ENCODE measurements at places on chromosomes 1 and 21. TPM values are rescaled to one million over a fixed set of nuclear protein-coding genes. Genes with fewer than 3 reads are reported as not detected.

GRCh38 chr1:207810606-207811295, 58.9 kb downstream of the CD46 start:
- no peak for DNase-seq

- DNase-seq: no peak
These were observed 13.3 kb downstream of the PRSS38 start for GRCh38 chr1:227828786-227829185.

GRCh38 chr1:201756406-201756805, 72.6 kb upstream of the IPO9 start:
- DNase-seq: no peak

DNA sequence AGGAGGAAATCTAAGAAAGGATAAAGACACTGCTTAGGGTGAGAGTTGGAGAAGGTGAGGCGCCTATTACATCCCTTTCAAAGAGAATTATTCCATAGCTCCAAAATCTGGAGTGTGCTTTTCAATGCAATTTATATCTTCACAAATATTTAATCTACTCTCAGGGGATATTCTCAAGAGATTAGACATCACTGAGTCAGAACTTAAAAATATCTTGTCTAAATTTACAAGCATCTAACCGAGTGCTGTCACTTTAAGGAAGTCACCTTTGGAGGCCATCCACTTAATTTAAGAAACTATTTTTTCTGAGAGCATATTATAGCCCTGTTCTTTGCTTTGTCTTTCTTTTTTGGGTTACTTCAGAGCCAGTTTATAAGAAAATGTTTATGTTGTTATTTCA, 134.6 kb downstream of the TNFSF18 start:
- no peak for DNase-seq

- no peak for DNase-seq
These were observed 33.0 kb downstream of the KANK4 start for GRCh38 chr1:62285984-62286785.

DNASE2B gene
- not detected for total RNA-seq

TMEM52 gene
- total RNA-seq: 4.5 TPM

DNA sequence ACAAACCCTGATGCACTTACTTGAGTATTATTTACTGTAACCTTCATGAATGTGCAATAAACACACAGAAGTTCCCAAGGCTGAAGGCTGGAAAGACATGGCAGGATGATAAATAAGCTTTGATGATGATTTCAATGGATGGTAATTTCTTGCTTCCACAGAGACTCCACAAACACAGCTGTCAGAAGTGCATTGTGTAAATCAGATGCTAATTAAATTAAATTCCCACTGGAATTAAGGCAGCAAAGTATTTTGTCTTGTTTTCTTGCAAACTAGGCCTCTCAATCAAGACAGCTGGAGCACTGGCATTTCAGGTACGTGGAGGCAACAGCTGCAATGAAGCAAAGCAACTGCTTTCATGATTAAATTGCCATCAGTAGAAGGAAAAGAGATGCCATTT, 24.1 kb downstream of the FAM177B start:
- DNase-seq: no peak

- no peak for DNase-seq
These were observed 48.6 kb downstream of the CD34 start for GRCh38 chr1:207862241-207862787.

VHLL gene
- not detected for total RNA-seq

DNA sequence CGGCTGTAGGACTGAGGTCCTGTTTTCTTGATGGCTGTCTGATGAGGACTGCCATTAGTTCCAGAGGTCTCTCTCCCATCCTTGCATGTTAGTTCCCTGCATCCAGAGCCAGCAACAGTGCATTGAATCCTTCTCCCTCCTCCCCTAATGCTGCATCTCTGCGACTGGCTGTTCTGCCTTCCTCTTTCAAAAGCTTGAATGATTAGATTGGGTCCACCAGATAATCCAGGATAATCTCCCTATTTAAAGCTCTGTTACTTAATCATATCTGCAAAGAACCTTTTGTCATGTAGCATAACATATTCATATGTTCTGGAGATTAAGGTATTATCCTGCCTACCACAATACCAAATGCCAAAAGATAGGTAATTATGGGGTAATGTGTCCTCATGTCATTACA, 377.5 kb downstream of the GPATCH2 start:
- no peak for DNase-seq

LCE1B gene
- not detected for total RNA-seq

DNA sequence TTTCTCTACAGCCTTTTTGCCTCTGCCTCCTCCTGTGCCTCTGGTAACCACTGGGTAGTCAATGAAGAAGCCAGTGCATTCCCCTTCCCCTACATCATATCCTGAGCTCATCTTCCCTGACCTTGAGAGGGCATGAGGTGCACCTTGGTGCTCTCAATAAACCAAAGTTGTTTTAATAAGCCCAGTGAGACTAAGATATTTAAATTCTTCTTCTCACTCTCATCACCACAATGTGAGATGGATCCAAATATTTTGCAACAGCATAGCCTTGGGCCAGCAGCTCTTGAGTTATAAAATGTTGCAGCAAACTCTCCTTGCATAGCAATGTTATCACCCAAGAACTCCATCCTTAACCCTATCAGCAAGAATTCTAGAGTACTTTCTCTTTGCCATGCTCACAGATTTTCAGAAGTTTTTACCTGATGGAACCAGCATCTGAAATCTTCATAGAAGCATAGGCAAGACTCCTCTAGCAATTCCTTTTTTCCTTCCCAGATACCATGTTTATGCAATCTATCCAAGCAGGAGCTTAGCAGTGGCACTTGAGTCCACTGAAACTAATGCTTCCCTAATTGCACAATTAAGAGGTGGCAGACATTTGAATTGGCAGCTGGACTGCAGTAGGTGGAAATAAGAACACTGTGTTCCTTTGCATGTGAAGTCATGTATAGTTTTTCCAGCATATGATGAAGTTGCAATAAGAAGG, 36.8 kb downstream of the CDC7 start:
- no peak for DNase-seq

GRCh38 chr1:7469255-7469938, 301.7 kb upstream of the VAMP3 start:
- no peak for DNase-seq
